ENCODE measurements at places on chromosomes 11 and 22. TPM values are rescaled to one million over a fixed set of nuclear protein-coding genes. Genes with fewer than 3 reads are reported as not detected.

DNA sequence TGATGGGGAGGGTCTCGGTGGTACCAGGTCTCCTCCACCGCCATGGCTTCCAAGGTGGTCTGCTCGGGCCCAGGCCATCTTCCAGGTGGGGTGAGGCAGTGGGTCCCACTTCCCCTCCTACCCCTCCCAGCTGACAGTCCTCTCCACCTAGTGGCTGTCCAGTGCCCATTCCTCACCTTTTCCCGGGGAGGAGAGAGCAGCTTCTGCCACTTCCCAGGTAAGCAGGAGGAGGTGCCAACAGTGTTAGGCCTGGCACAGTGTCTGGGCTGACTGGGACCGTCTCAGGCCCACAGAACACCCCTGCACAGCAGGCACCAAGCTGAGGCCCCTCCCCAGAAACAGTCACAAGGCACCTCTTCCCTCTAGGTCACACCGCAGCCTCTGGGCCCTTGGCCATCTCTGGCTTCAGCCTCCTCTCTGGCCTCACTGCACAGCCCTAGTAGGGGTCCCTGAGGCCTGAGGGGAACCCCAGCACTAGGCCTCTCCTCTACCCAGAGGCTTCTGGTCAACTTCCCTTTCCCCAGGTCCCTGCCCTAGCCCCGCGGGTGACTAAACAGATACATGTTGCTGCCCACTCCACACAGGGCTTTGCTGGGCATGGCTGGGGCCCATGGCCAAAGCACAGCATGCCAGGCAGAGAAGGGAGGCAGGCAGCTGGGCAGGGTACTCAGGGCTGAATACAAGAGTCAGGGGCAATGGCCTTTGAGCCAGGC, 2.3 kb upstream of the ANKRD13D start:
- no peak overlapping the region for H3K4me3 ChIP-seq
- H3K27ac ChIP-seq: peak overlapping the region; percentile 71
- H3K27me3 ChIP-seq: no peaks in the 10 kb centered on the region
- peaks cover 46% of the 10 kb centered on the region for H3K36me3 ChIP-seq
- peaks cover 20% of the 10 kb centered on the region for H3K4me1 ChIP-seq
- no peak for DNase-seq

GRCh38 chr11:32838505-32839274, 9.0 kb downstream of the PRRG4 start:
- no peak for DNase-seq
- no peak overlapping the region for H3K4me3 ChIP-seq
- no peaks in the 10 kb centered on the region for H3K36me3 ChIP-seq
- no peak overlapping the region for H3K27ac ChIP-seq

GRCh38 chr11:103480421-103480820, 371.2 kb downstream of the DYNC2H1 start:
- H3K4me1 ChIP-seq: no peaks in the 10 kb centered on the region
- H3K27ac ChIP-seq: no peak overlapping the region
- H3K27me3 ChIP-seq: no peaks in the 10 kb centered on the region
- H3K36me3 ChIP-seq: no peaks in the 10 kb centered on the region

DNA sequence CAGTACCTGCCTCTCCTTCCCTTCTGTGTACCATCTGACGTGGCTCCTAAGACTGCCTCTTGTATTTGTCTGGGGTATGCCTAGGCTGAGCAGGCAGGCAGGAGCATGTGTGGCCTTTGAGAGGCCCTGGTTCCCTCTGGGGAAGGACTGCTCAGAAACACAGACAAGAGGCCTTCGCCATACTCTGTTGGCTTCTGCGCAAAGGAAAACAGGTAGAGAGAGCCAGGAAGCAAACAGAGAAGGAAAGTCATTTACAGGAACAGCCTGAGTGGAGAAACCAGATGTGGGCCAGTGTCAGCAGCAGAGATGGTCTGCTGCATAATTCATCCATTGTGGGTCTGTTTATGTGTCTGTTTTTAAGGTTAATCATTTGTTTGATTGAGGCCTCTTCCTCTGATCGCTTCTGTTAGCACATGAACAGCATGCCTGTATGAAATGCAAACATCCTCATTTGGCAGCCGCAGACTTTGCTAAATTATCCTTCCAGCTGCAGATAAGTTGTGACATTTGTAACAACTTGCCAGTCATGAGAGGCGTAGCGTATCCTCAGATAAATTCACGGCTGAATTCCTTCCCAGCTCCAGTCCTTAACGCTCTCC, 119.4 kb downstream of the GALNT18 start:
- no peak overlapping the region for H3K27ac ChIP-seq
- no peak for DNase-seq
- no peak overlapping the region for H3K4me3 ChIP-seq
- peaks cover 7% of the 10 kb centered on the region for H3K4me1 ChIP-seq

DNA sequence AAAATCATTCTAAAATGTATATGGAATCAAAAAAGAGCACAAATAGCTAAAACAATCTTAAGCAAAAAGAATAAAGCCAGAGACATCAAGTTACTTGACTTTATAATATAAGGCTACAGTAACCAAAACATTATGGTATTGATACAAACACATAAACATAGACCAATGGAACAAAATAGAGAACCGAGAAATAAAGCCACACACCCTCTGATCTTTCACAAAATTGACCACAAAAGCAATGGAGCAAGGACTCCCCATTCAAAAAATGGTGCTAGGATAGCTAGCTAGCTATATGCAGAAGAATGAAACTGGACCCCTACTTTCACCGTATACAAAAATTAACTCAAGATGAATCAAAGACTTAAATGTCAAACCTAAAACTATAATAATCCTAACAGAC, 43.2 kb downstream of the GLYATL2 start:
- H3K4me3 ChIP-seq: no peak overlapping the region
- H3K36me3 ChIP-seq: no peaks in the 10 kb centered on the region
- no peaks in the 10 kb centered on the region for H3K27me3 ChIP-seq

DNA sequence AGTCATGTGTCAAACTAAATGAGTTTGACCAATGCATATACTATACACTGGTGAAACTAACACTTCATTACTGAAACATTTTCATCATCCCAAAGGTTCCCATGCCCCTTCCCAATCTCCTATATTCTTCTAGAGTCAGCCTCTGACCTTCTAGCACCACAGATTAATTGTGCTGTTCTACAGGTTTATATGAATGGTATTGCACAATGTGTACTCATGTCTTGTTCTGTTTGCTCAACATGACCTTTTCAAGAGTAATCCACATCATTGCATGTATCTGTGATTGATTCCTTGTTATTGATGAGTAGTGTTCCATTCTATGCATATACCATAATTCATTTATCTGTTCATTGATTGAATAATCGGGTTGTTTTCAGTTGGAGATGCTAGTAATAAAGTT, 7.5 kb upstream of the OR8G1 start:
- H3K4me1 ChIP-seq: no peaks in the 10 kb centered on the region
- no peaks in the 10 kb centered on the region for H3K36me3 ChIP-seq
- H3K27ac ChIP-seq: no peak overlapping the region
- H3K27me3 ChIP-seq: no peaks in the 10 kb centered on the region
- DNase-seq: no peak

GRCh38 chr22:24894220-24894975, 52.1 kb downstream of the LHFPL7 start:
- H3K36me3 ChIP-seq: no peaks in the 10 kb centered on the region
- no peak overlapping the region for H3K4me3 ChIP-seq
- H3K27me3 ChIP-seq: no peaks in the 10 kb centered on the region

DNA sequence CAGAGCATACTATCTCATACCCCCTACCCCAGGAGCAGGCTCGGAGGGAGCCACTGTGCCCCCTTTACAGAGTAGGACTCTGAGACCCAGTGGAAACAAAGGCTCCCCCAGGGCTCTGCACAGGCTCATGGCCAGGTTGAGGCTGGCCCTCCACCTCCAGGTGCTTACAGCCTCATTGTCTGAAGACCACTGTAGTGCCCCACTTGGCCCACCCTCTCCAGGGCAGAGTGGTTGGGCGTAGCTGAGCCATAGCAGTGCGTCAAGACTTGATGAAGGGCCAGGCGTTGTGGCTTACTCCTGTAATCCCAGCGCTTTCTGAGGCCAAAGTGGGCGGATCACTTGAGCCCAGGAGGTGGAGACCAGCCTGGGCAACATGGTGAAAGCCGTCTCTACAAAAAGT, 1.7 kb downstream of the ANKRD13D start:
- H3K27me3 ChIP-seq: no peaks in the 10 kb centered on the region
- H3K4me1 ChIP-seq: peaks cover 21% of the 10 kb centered on the region
- DNase-seq: no peak
- H3K36me3 ChIP-seq: no peaks in the 10 kb centered on the region

DNA sequence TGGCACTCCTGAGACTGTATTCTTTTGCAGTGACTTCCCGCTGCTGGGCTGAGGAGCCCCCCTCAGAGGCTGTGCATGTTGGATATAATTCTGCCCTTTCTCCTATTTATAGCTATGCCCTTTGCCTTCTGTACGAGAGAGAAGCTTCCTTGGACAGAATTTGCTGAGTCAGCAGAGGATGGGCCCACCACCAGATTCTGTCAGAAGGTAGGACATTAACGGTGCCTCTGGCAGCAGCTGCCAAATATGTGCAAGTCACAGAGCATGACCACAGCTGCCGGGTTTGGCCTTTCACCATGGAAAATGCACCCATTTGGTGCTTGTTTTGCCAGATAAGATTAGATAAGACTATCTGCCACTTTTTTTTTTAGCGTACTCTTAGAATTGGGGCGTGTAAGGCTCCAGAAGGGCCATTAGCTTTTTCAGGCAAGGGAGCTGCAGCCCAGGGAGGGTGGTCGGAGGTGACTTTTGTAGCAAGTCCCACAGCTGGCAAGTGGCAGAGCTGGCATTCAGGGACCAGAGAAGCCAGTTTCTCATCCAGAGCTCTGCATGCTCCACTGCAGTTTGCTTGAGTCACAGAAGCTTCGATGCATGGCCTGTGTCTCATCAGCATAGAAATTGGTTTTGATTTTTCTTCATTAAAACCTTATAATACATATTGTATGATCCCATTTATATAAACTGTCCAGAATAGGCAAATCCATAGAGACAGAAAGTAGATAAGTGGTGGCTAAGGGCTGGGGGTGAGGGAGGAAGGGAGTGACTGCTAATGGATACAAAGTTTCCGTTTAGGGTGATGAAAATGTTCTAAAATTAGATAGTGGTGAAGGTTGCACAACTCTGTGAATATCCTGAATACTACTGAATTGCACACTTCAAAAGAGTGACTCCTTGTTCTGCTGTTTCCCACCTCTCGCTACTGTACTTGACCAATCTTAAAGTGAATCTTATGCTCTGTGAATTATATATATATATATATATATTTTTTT, 15.8 kb downstream of the UPB1 start:
- no peaks in the 10 kb centered on the region for H3K36me3 ChIP-seq
- H3K4me3 ChIP-seq: no peak overlapping the region
- H3K27me3 ChIP-seq: no peaks in the 10 kb centered on the region

GRCh38 chr22:40406063-40406890, 35.9 kb downstream of the SGSM3 start:
- H3K27me3 ChIP-seq: no peaks in the 10 kb centered on the region
- DNase-seq: no peak
- no peak overlapping the region for H3K4me3 ChIP-seq
- H3K4me1 ChIP-seq: peaks cover 6% of the 10 kb centered on the region

GRCh38 chr11:22674470-22675439, 8.3 kb downstream of the GAS2 start:
- no peaks in the 10 kb centered on the region for H3K27me3 ChIP-seq
- no peak for DNase-seq
- H3K27ac ChIP-seq: peak overlapping the region; percentile 80
- no peaks in the 10 kb centered on the region for H3K36me3 ChIP-seq
- H3K4me1 ChIP-seq: peaks cover 14% of the 10 kb centered on the region

DNA sequence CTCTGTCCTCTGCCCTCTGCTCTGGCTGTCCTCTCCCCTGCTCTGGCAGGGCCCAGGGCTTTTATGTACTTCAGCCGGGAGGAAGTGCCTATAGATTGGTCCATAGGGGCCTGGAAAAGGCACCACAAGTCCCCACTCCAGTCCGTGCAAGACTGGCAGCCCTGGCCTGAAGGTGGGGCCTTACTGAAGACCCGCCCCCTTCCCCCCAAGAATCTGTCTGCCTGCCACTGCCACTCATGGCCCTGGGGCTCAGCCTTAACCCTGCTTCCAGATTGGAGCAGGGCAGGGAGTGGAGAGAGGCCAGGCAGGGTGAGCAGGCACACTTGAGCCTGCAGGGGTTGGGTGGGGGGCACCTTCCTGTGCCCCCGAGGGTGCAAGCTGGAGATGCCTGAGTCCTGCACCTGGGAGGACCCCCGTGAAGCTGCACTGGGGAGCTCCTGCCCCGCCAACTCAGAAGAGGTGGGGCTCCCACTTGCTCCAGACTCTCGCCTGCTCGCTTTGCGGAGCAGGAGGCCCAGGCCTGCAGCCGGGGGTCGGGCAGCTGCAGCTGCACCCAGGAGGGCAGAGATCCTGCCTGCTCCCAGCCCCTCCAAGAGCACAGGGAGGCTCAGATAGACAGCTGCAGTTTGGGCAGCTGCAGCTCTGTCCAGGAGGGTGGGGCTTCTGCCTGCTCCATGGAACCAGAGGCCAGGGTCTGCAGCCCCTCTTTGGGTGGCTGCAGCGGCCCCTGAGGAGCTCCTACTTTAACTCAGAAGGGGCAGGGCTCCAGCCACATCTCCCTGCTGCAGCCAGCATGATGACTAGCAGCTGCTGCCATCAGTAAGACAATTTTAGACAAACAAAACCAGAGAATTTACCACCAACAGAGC, 51.0 kb upstream of the SC5D start:
- H3K27me3 ChIP-seq: no peaks in the 10 kb centered on the region
- H3K4me1 ChIP-seq: no peaks in the 10 kb centered on the region
- no peaks in the 10 kb centered on the region for H3K36me3 ChIP-seq

DNA sequence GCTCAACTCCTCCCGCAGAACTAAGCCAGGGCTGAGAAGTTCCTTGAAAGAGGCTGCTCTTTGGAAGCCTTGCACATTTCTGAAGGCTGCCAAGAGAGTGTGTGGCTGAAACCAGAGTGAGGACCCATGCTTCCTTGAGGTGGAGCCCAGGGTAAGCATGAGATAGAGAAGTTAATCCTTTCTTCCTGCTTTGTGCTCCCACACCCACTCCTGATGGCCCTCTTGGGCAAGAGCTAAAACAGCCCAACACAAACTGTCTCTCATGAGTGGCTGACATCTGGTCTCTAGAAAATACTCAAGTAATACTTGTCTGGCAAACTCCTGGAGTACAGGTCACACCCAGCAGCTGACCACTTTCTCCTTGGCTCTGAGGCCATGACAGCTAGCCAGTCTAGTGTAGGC, 523.7 kb downstream of the INSC start:
- H3K36me3 ChIP-seq: no peaks in the 10 kb centered on the region
- H3K4me1 ChIP-seq: no peaks in the 10 kb centered on the region

GRCh38 chr11:68121067-68121899, at the start of gene CHKA:
Gene CHKA, minus strand, starts transcription at chr11:68121388. Its CDS starts 211 bp downstream, at chr11:68121177.
- H3K36me3 ChIP-seq: no peaks in the 10 kb centered on the region
- peak; percentile 88 for DNase-seq
- H3K4me3 ChIP-seq: peak within 1 kb of the TSS; percentile 59
- H3K27ac ChIP-seq: peak within 1 kb of the TSS; percentile 93
- no peaks in the 10 kb centered on the region for H3K27me3 ChIP-seq

- H3K4me3 ChIP-seq: no peak overlapping the region
- H3K27me3 ChIP-seq: peaks cover 6% of the 10 kb centered on the region
- H3K4me1 ChIP-seq: no peaks in the 10 kb centered on the region
- H3K36me3 ChIP-seq: no peaks in the 10 kb centered on the region
Measured at GRCh38 chr22:50684501-50684900, 11.9 kb downstream of the SHANK3 start.

Gene MYEOV
- total RNA-seq: not detected

Gene UBE2L3
- 61.5 TPM for total RNA-seq

Gene PARVG
- 3.6 TPM for total RNA-seq

Gene SNX32
- total RNA-seq: not detected

Gene APOA4
- total RNA-seq: not detected

Gene GNG3
- not detected for total RNA-seq

Gene SPA17
- 0.38 TPM for total RNA-seq

Gene SLC2A11
- 7.3 TPM for total RNA-seq
